Thymus (tissue), 14 donors: ENCODE measurements at places on chromosomes 7 and 10.

- no peak for DNase-seq
Measured at GRCh38 chr7:36348771-36349170, 40.9 kb upstream of the ANLN start.

DNA sequence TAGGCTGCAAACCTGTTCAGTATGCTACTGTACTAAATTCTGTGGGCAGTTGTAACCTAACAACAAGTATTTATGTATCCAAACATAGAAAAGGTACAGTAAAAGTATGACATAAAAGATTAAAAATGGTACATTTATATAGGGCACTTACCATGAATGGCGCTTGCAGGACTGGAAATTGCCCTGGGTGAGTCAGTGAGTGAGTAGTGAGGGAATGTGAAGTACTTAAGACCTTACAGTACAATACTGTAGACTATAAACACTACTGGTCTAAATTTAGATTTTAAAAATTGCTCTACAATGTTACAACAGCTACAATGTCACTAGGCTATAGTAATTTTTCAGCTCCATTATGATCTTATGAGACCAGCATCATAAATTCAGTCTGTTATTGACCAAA, 146.0 kb upstream of the GNAI1 start:
- no peak for DNase-seq

GRCh38 chr7:158975526-158976467, 119.4 kb downstream of the DYNC2I1 start:
- peak; percentile 69 for DNase-seq

- no peak for DNase-seq
Measured at GRCh38 chr10:7339510-7339909, 71.3 kb downstream of the SFMBT2 start.

- no peak for DNase-seq
Measured at GRCh38 chr7:23852135-23852534, 142.1 kb downstream of the STK31 start.

DNA sequence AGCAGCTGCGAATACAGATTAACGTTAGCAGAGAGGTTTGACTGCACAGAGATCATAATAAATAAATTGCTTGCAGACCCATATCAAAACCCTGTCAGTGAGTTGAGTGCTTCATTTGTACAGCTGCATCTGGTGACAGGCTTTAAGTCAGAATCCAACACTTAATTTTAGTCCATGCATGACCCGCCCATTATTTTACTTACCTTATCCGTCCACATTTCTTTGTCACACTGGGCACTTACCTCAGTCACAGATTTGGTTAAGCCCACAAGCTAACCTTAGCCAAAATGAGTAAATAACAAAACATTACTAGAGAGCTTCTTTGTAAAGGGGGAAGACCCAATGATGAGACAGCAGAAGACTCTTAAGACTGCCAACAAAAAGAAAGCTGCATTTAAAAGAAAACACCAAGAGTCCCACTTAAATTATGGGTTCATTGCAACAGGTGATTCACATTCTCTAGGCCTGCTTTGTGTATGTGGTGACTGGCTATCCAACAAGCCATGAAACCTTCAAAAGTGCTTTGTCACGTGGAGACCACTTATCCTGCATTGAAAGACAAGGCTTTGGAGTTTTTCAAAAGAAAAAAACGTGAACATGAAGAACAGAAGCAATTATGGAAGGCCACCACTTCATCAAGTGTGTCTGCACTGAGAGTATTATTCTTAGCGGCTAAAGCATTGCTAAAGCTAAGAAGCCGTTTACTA, 32.2 kb downstream of the PHTF2 start:
- DNase-seq: no peak

GRCh38 chr10:32943854-32944661, 14.0 kb downstream of the ITGB1 start:
- no peak for DNase-seq

- no peak for DNase-seq
Measured at GRCh38 chr10:86888585-86889381, 68.6 kb downstream of the MMRN2 start.

DNA sequence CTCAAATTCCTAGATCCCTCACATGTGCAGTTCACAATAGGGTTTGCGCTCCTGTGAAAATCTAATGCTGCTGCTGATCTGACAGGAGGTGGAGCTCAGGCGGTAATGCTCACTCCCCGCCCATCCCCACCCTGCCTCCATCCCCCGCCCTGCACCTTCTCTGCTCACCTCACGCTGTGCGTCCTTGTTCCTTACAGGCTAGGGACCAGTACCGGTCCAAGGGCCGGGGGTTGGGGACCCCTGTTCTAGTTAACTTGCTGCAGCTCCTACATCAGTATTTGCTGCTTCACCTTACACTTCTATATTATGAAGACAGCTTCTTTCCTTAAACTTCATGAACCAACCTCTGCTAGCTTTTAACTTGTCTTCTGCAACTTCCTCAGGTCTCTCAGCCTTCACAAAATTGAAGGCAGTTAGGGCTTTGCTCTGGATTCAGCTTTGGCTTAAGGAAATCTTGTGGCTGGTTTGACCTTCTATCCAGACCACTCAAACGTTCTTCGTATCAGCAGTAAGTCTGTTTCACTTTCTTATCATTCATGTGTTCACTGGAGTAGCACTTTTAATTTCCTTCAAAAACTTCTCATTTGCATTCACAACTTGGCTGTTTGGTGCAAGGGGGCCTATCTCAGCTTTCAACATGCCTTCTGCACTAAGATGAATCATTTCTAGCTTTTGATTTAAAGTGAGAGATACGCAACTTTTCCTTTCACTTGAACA, 1.7 kb upstream of the TNKS2 start:
- DNase-seq: peak; percentile 78

DNA sequence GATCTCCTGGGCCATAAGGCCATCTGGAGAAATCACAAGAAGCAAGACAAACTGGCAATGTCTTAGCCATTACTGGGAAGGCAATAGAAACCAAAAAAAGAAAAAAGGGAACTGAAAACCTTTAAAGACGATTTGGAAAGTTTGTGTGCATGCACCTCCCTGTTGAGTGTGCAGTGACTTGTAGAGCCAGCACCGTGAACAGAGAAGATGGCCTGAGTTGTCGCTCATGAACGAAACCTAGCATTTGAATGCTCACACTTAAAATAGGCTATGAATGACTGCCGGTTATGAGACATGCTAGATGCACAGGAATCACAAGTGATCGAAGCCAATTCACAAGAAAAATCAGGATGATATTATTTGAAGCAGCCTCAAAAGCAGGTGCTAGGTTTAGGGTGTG, 151.3 kb upstream of the ADO start:
- no peak for DNase-seq

DNA sequence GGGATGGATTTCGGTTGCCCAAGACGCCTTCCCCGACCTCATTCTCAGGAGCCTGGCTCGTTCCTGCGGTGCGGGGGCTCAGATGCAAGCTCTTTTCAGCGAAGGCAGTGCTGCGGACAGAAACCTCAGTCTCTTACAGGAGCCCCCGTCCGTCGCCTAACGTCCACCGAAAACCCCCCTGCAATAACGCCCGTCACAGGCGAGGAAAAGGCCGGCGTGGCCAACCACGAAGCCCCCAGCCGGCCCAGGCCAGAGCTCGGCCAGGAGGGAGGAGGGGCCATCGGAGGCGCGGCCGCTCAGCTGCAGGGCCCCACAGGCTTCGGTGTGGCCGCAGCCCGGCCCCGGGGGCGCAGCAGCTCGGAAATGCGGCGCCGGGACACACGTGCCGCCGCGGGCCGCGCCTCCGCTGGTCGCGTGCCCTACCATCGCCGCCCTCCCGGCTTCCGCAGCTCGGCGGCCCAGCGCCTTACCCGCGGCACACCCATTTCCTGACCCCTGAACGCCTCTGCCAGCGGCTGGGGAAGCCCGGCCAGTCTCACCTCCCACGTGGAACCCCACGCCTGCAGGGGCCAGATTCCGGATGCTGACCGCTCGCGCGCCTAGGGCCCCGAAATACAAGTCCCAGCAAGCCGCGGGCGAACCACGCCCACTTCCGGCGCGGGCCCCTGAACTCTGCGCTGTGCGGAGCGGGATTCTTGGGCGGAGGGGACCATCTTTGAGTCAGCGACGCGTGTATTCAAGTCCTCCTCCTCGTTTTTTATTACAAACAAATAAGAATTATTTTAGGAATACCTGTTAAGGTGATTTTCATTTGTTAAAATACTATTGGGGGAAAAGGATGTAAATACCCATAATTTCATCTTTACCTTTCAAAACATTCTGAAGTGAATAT, at the start of gene ZNF239:
Gene ZNF239, minus strand, starts transcription at position 616 of the 892 bp plus-strand sequence. CDS start 16,537 bp downstream, outside the sequence.
- peak; percentile 72 for DNase-seq

- DNase-seq: peak; percentile 59
Measured at GRCh38 chr7:32892521-32893206, 1.1 kb upstream of the KBTBD2 start.

DNA sequence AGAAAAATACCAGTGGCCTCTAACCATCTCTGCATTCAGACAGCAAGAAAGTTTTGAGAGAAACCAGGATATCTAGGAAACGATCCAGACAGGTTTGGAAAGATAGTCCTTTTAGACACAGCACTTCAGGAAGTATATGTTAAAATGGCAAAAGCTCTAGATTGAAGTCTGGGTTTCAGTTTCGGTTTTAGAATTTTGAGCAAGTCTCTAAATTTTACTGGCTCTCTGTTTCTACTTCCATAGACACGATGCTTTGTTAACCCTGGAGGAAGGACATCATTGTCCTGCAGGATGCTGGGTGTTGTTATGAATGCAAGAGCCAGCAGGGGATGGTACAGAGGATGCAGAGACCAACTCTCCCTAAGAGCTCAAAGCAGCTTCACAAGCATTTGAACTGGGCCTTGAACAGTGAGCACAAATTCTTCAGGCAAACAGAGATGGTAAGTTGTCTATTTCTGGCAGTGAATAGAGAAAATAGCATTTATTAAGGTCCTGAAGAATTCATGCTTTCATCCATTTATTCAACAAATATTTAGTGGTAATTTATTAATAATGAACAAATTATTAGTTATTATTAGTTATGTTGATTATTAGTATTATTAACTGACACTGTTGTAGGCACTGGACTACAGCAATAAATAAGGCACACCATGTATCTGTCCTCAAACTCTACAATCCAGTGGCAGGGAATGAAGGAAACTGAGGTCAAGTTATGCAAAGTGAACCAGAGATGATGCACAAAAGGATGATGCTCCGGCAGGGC, 152.7 kb upstream of the NRP1 start:
- DNase-seq: peak; percentile 32

GRCh38 chr7:23490357-23491135, 20.3 kb upstream of the IGF2BP3 start:
- DNase-seq: peak; percentile 39

- no peak for DNase-seq
Measured at GRCh38 chr10:97228130-97228774, 42.5 kb upstream of the SLIT1 start.

GRCh38 chr7:17770710-17771375, 169.5 kb downstream of the SNX13 start:
- DNase-seq: no peak

- no peak for DNase-seq
Measured at GRCh38 chr7:2711895-2712675, 24.1 kb downstream of the AMZ1 start.

DNA sequence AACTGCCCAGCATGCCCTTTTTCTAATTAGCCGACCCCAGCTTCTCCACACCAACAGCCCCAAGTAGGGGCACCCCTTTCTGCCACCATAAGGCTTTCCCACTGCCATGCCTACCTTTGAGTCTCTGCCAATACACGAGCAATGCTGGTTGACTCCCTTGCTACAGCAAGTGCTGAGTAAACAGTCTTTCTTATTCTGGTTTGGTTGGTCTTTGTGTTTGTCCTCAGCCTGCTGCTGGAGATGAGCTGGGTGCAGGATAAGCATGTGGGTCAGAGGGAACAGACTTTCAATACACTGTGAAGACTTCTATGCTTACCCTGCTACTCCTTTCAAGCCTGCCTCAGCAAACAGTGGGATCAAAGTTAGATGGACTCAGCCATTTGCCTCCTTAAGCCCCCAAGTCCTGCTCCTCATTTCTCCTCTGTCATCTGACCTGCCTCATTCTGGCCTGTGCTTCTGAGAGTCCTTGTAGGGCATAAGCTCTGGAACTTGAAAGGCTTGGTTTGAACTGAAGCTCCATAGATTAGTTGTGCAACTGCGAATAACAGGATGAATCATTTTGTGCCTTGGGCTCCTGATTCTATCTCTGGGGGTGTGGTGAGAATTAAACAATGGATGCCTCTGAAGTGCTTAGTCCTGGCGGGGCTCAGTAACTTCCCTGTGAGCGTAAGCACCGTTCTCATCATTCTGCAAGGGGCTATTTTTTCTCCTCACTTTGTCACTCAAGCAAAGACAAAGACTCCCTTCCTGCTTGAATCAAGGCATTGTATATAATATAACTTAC, 533.8 kb upstream of the DPP6 start:
- DNase-seq: no peak

DNA sequence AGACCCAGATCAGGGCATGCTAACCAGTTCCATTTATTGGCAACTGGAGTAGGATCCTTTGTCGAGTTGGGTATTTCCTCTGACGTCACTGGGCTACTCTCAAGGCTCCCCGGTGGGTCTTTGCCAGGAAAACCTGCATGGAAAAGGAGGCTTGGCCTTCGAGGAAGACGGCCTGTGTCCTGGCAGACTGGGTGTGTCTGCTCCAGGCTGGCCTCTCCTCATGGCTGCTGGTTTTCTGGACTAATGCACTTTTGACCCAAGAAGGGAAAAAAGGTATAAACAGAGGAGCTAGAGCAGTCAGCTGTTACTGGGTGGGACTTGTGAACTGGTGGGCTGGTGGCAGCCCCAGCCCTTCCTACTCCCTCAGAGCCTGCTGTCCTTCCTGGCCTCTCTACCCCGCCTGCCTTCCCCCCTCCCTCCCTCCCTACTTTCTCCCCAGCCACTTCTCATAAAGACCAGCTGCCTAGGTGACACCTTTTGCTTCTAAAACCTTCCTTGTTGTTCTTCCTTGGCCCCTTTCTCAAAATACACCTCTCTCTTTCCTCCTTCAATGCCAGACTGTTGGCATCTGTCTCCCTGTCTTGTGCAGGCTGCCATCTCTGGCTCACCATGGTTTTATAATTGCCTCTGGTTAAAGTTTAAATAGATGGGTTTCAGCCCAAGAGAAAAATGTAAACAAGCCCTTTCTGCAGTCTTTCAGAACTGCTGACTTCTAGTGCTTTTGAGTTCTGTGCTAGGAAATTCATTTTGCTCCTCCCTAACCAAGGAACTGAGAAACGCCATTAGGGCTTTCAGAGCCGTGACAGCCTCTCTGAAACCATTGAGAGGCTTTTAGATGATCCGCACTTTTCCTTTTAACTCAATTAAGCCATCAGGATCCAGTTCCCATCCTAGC, 101.8 kb upstream of the MKLN1 start:
- no peak for DNase-seq

DNA sequence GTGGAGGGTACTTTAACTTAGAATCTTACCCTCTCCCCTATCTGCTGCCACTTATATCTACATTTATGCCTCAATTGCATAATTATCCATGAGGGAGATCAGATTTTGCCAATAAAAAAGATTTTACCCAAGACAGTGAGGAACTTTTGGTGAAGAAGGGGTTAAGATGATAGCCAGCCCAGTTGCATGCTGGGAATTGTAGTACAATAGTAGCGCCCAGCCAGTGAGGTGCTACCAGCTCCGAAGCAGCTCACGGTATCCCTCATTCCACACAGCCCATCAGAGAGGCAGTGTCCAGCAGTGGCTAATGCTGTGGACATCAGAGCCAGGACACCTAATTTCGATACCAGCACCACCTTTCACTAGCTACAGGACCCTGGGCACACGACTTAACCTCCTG, 5.9 kb upstream of the LGI1 start:
- DNase-seq: peak; percentile 12
